Brain pericyte (primary cell): ENCODE measurements at places on chromosomes 7 and 10.

- DNase-seq = no peak
These were observed 480.0 kb downstream of the GALNT17 start for GRCh38 chr7:71611986-71612385.

- DNase-seq = no peak
These were observed 44.9 kb upstream of the ZNF32 start for GRCh38 chr10:43693602-43694001.

DNA sequence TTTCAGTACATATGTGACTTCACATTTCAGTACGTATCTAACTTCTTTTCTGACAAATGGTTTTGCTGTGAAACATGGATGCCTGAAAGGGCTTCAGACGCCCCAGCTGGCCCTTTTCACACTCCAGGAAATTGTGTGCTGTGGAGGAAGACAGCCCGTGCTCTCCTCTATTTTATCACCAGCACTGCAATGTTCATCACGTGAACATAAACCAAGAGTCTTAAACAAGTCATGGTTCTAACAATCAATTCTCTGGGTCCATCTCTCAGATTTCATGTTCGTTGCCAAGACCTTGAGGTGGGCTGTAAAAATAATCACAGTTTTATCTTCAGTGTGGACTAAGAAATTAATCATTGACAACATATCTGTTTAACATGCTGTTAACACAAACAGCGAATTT lies 141.2 kb downstream of the WDR37 start:
- no peak for DNase-seq

- DNase-seq = peak; percentile 43
These were observed 89.2 kb downstream of the DLG5 start for GRCh38 chr10:77837248-77837924.

GRCh38 chr7:12017046-12017445 lies 185.0 kb upstream of the THSD7A start:
- no peak for DNase-seq

- no peak for DNase-seq
These were observed 115.5 kb upstream of the ZMIZ1 start for GRCh38 chr10:78953113-78953798.

DNA sequence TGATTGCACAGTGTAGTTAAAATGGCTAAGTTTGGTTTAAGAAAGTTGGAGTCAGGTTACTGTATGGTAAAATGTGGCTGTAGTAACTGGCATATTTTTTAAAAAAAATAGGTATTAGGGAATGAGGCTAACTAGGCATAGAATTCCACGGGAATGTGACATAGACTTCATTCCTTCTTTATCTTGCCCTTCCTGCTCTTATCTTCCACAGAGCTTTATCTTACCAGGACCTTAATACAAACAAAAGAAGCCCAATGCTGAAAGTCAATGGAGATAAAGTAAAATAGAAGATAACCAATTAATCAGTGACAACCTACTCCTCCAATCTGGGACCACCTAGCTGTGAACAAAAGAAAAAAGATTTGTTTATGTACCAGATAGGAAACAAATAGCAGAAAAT lies 58.1 kb downstream of the TET1 start:
- DNase-seq = no peak

DNA sequence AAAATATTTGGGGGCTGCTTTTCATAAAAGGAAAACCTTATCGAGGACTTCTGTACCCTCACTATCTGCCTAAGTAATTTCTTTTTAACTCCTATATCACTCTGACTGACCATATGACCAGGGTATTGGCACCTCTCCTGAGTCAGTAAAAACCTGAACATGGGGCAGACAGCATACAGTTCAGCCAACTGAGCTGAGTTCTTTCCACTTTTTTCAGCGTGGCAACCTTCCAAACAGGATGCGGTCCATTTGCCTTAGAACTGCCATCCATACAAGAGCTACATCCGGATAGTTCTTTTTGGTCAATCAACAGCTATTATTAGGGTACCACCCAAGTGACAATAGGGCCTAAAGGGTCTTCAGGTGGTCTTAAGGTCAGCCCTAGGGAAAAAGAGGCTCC lies 122.6 kb downstream of the MARCHF5 start:
- DNase-seq = no peak

DNA sequence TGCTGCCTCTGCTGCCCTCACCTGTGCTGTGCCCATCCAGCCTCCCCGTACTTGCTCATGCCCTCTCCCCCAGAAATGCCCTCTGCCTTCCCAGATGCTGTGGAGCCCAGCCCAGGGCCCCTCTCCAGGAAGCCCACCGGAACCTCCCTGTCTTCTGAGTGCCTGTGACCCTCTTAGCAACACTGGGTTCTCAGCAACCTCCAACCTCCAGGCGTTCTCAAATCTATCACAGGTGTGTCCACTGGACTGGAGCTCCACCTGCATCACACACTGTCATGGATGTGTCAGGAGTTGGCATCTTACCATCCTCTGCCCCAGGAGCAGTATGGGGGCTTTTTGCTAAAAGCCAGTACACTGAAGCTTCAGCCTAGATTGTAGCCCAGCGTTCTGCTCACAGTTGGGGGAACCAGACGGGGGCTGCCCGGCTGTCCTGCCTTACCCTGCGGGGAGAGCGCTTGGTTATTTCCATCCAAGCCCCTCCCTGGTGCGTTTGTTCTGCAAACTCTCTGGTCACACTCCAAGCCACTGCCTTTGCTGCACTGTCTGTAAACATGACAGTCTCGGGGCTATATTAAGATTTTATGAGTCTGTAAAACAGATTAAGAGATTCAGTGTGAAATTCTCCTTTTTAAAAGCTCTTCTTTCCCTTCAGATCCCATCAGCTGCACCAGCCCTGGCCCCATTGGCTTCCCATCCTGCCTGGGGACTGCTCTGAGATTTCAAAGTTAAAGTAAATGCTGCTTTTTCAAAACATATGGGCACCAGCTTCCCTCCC lies 71.3 kb upstream of the CPXM2 start:
- no peak for DNase-seq

GRCh38 chr10:66910671-66911070 lies 15.2 kb upstream of the LRRTM3 start:
- no peak for DNase-seq

DNA sequence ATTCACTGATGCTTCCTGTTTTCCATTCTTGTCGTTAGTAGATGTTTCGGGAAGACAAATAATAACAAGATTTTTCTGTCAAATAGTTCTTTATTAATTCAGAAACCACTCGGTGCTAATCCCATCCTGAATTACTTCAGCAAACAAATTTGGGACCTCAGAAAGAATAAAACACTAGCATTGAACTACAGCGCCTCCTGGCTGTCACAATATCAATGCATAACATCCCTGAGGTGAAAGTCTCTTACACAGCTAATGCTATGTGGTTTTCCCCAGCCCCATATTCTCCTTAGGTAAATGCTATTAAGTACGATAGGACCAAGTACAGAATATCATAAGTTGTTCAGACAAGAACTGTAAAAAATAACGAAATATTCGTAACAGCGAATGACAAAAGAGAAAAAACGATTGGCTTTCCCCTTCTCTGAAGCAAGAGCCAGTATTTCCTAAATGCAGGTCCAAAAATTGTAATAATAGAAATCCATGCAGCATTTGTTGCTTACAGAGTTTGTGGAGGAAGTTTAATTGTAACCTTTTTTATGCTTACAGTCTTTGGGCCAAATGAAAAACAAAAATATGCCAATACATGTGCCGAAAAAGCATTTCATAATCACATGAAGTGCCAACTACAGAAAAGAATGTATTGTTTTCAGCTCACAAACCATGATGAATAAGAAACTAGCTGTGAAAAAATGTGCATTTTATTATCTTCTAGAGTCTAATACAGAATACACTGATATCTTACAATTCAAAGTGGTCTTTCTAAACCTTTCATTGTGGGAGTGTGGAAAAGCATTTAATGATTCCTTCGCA lies 47.3 kb downstream of the MYPN start:
- DNase-seq = no peak

DNA sequence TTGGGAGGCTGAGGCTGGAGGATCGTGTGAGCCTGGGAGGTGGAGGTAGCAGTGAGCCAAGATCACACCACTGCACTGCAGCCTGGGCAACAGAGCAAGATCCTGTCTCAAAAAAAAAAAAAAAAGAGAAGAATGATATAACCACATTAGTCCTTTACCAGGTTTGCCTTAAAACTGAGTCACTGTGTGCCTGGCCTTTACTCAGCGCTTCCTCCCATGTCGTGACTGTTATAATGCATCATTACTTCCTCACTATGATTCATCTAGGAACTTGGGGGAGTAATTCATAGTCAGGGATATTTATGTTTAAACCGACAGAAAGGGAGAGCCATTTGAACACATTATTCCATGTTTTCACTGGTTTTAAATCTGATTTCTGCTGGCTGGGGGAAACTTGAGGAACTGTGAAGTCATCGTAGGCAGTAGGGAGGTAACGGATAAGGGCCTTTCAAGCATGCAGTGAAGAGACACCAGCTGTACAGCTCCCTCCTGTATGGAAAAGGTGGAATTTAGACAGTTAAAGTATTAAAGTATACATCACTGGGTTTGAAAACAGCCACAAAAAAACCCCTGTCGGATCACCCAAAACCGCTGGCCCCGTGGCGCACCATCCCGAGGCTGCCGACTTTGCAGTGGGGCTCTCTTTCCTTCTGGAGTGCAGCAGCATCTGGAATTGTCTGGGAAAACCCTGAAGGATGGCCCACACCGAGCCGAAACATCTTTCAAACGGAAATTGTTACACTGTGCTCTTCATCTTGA lies 119.8 kb downstream of the NKX6-2 start:
- DNase-seq = no peak

GRCh38 chr10:85995791-85996190 lies 370.8 kb downstream of the GRID1 start:
- no peak for DNase-seq

DNA sequence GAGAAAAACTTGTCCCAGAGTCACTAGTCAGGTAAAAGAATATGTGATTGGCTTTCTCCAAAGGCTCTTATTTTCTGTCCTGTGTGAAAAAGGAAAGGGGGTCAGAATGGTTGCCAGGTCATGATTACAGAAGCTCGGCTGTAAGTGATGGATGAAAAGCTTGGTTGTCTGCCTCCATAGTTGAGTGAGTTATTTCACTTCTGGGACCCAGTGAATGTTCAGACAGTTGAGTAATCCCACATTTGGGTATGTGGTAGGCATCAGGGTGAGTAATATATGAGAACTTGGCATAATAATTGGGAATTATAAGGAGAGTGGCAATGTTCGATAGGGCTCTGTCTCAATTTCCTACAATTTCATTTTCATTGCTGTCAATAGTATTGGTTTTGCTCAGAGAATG lies 72.5 kb downstream of the BBS9 start:
- DNase-seq = no peak

GRCh38 chr10:102801496-102801895 lies 35.7 kb downstream of the CYP17A1 start:
- DNase-seq = no peak

- DNase-seq = no peak
These were observed 187.8 kb downstream of the COBL start for GRCh38 chr7:51128545-51129435.

DNA sequence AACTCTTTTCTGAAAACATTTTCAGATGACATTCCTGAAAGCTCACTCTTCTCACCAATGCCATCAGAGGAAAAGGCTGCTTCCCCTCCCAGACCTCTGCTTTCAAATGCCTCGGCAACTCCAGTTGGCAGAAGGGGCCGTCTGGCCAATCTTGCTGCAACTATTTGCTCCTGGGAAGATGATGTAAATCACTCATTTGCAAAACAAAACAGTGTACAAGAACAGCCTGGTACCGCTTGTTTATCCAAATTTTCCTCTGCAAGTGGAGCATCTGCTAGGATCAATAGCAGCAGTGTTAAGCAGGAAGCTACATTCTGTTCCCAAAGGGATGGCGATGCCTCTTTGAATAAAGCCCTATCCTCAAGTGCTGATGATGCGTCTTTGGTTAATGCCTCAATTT lies 16.5 kb downstream of the ANLN start:
- no peak for DNase-seq

- no peak for DNase-seq
These were observed 33.9 kb upstream of the GPAM start for GRCh38 chr10:112217386-112218035.
